ENCODE measurements at places on chromosomes 1 and 21.

GRCh38 chr1:223338811-223339746 is 24.9 kb downstream of the SUSD4 start:
- no peak for DNase-seq

GRCh38 chr1:114482585-114482984 is 28.4 kb downstream of the TRIM33 start:
- DNase-seq = no peak

GRCh38 chr1:94396356-94397010 is 21.7 kb upstream of the ABCD3 start:
- no peak for DNase-seq

DNA sequence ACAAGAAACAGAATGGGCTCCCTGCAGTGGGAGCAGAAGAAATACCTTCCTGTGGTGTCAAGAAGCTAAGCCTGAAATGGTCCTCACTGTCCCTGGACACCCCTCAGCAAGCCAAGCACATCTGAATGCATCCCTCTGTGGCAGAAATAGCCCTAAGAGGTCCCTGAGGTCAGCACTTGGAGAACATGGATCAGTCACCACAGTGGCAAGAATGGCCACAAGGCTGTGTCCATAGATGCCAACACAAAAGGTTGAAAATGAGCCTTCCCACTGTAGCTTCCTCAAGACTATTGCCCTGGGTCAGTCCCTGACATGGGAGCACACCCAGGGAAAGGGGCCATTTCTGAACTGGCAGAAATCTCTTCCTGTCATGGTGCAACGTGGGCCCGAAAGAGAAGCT is 27.7 kb downstream of the PSMG1 start:
- no peak for DNase-seq
